ENCODE measurements at places on chromosomes 2 and 18.

DNA sequence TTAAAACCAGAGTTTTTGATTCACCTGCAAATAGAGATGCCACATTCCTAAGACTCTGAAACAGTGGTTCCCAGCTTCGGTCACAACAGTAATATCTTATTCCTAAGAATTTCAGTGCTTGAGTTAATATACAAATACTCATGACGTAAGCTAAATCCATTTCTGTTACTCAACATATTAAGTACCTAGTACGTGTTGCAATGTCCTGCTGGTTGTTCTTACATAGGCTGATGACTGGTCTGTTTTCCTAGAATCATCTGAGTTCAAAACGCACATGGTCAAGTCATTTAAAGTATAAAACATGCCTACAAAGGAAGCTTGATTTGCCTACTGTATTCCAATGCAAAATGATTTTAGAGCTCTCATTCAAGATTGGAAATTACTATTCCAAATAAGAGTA is 7.2 kb downstream of the NCL start:
- no peak for DNase-seq

DNA sequence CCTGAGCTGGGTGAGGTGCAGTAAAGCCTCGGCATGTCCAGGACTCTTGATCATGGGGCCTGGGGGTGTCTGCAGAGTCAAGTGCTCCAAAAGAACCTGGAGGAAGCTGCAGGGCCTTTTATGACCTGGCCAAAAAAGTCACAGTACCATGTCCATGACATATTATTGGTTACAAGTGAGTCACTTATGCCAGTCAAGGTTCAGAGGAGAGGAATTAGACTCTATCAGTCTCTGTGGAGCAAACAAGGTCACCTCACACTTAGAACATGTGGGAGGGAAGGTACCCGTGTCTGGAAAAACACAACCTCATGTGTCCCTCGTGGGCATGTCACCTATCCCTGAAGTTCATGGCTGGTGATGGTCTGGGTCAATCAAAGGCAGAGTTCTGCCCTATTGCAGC is 465.7 kb downstream of the FBXO15 start:
- DNase-seq, result no peak

GRCh38 chr2:69741229-69741574 is 732 bp upstream of the ANXA4 start:
- no peak for DNase-seq

GRCh38 chr18:6866552-6867085 is 137.1 kb downstream of the ARHGAP28 start:
- DNase-seq, result no peak

- DNase-seq, result no peak
Observed at GRCh38 chr2:238694922-238695321, 153.0 kb upstream of the TWIST2 start.

DNA sequence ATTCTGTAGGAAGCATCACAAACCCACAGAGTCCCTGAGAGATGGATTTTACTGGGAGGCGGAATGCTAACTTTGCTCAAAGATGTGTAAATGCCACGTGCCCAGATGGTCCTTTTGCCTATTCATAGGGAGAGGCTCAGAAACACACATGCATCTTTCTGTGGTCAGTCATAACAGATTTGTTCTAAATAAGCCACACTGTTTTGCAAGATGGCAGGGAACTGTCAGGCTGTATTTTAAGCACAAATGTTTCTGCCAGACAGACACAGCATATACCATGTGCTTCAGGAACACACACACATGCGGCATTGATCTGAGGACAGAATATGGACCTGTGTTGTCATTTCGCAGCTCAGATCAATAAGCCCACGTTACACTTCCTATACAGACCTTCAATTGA is 312.0 kb downstream of the GPD2 start:
- DNase-seq, result no peak

GRCh38 chr18:45656194-45656770 is 41.0 kb downstream of the SLC14A2 start:
- DNase-seq, result no peak

DNA sequence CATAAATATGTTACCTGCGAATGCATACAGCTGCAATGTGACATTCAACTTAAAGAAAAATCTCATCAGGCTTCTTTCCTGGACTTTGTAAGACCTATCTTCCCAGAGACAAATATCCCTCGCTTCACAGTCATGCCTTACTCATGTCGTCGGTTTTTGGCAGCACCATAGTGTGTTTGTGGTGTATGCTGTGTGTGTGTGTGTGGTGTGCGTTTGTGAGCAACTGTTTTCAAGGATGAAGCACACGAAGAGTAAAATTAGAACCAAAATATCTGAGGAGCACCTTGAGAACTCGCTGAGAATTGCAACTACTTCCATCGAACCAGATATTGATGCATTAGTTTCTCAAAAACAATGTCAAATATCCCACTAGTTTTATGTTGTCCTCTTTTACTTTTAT is 56.9 kb downstream of the ASB1 start:
- no peak for DNase-seq

GRCh38 chr2:7003895-7004294 is 86.7 kb downstream of the RNF144A start:
- no peak for DNase-seq

- DNase-seq, result no peak
Observed at GRCh38 chr2:236772220-236772837, 202.7 kb downstream of the ACKR3 start.

DNA sequence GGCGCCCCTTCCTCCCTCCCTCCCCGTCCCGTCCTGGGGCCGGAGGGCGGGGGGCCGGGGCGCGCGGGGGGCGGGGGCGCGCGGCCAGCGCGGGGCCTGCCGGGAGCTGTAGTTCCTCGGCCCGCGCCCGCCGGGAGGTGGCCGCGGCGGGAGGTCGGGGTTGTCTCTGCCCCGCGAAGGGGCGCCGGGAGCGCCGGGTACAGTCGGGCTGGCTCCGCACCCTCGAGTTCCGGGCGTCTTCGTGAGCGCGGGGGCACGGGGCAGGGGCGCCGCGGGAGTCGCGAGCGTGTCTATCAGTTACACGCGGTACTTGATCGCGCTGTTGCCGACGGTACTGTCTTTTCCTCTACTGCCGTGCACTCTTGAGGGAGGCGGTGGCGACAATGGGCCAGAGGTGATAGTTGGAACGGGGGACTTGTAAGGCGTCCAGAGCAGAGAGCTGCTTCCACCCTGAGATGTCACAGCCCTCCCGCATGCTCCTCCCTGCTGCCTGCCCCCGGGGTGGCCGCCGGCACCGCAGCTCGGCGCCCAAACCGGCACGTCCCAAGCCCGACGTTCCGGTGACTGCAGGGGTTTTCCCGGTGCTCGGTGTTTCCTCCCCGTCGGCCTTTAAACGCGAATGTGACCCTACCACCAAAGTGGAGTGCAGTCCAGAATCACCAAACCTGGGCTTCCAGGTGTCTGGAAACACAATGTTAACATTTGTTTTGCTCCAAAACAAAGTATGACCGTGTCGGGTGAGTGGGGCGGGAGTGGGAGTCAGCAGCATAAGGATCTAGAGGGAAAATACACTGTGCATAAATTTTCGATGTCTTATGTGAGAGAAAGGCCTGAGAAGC is at the start of gene PRKD3:
Gene PRKD3 (minus strand): TSS at position 48 of the 839 bp plus-strand sequence. CDS start 8,309 bp downstream, outside the sequence.
- peak; percentile 25 for DNase-seq

GRCh38 chr18:46642561-46642960 is 14.5 kb downstream of the LOXHD1 start:
- no peak for DNase-seq

- no peak for DNase-seq
Observed at GRCh38 chr2:70596293-70596692, 42.7 kb upstream of the TGFA start.

GRCh38 chr2:25215948-25216679 is 47.7 kb upstream of the POMC start:
- peak; percentile 62 for DNase-seq

DNA sequence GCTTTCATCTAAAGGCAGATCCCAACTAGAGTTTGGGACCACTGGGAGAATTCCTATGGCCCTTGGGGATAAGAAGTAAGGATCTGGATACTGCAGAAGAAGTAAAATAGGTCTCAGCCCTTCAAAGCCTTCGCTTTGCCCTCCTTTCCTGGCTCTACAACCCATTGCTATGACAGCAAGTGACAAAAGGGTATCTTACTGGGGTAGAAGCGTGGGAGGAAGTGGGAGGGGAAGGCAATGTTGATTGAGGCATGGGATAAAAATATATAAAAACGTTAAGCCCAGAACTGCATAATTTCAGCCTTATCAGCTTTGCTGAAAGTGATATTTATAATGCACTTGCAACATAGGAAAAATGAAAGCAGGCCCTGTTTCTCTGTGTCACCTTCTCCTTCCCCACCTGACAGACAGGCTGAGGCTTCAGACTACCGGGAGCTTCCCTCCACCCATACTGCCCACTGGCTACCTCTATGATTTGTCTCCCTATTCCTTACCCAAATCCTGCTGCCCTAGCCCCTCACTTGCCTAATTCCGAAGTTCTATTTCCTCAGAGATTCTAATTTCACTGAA is 14.9 kb upstream of the SOS1 start:
- no peak for DNase-seq

- no peak for DNase-seq
Observed at GRCh38 chr2:180516232-180516631, 464.2 kb upstream of the UBE2E3 start.

GRCh38 chr2:190149908-190150307 is 87.4 kb upstream of the MSTN start:
- no peak for DNase-seq

DNA sequence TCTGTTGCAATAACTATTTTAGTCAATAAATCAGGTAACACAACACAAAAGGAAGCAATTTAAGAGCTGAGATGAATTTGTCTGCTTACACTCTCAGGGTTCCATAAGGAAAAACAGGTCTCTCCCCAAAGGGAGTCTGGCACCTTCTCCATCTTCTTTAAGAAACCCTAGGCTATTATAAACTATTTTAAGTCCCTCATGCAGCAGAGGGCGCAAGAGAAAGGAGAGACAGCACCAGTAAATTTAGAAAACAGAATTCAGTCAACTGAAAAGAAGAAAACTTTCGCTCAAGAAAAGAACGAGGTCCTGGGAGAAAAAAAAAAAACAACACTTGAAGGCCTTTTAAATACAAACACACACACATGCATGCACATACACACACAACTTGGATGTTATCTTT is 19.1 kb downstream of the SULT1C4 start:
- DNase-seq, result no peak

GRCh38 chr2:224528171-224528570 is 57.0 kb downstream of the CUL3 start:
- no peak for DNase-seq

All from activated CD4-positive, CD25-positive, alpha-beta regulatory T cell treated with anti-CD3 and anti-CD28 coated beads, Interleukin-2, amount 50 U/mL, for 16 hours (primary cell).